Amygdala (tissue), 56 donors: ENCODE measurements at places on chromosomes 7 and 10.

- DNase-seq = no peak
These were observed 124.9 kb downstream of the CLEC2L start for GRCh38 chr7:139648391-139648861.

- no peak for DNase-seq
These were observed 108.7 kb downstream of the PHTF2 start for GRCh38 chr7:77907281-77907680.

DNA sequence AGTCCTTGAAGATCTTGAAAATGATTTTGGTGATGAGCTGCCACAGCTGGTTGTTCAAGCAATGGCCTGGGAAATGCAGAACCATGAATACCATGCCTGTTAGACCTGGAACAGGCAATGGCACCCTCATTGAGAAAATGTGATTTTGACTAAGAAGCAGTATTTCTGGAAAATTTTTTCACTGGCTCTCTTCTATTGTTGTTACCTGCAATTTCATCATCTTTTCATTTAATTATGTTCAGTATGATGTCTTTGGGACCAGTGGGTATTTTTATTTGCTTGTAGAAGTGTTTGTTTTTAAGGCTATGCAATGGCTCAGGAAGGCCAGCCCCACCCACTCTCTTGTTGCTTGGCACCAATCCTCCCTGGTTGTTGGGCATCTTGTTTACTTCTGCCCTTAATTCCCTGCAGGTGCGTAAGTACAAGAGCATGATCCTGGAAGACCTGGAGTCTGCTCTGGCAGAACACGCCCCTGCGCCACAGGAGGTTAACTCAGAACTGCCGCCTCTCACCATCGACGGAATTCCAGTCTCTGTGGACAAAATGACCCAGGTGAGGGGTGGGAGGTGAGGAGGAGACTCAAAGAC lies 78.6 kb downstream of the NRF1 start:
- no peak for DNase-seq

DNA sequence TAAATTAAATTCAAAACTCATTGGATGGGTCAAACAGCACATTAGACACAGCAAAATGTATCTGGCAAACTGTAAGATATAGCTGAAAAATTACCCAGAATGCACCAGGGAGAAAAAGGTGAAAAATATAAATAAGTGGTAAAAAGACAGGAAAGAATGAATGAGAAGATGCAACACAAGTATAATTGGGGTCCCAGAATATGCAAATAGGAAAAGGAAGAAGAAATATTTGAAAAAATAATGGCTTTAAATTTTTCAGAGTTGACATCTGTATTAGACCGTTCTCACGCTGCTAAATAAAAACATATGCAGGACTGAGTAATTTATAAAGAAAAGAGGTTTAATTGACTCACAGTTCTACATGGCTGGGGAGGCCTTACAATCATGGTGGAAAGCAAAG lies 167.7 kb upstream of the PLXNA4 start:
- no peak for DNase-seq

- DNase-seq = no peak
These were observed 63.7 kb upstream of the OPALIN start for GRCh38 chr10:96422525-96422924.

- no peak for DNase-seq
These were observed 16.0 kb upstream of the HK1 start for GRCh38 chr10:69262292-69262751.
